Kidney (tissue), 22 donors: ENCODE measurements at places on chromosomes 4 and X.

- DNase-seq: no peak
Measured at GRCh38 chrX:110966839-110967238, 129.2 kb upstream of the PAK3 start.

GRCh38 chr4:172786039-172786792 lies 382.4 kb upstream of the GALNT7 start:
- DNase-seq: no peak

GRCh38 chr4:53626491-53626890 lies 35.2 kb upstream of the LNX1 start:
- DNase-seq: no peak

DNA sequence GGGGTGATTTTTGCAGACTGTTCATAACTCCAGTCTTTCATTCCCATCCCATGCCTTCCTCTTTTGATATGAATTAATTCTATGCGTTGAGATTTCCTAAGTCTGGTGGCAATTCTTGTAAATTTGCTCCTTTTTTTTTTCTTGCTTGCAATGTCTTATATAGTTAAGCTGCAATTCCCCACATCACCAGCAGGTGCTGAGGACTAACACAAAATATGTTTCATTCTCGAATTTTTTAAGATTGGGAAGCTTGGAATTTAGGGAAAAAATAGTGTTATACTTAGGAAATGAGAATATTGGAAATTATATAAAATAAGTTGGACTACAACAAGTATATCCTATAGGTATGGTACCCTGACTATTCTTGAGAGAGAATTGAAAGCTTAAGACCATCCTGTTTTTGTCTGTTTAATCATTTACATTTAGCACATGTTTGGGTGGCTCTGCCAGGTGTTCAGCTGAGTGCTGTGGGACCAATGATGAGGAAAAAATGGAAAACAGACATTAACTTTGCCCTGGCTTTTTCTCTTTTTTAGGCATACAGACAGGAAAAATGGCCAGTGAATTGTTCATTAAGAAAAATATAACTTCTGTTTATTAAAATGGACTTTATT lies 30.2 kb downstream of the AFF2 start:
- no peak for DNase-seq

GRCh38 chr4:112370466-112370865 lies 73.3 kb downstream of the ALPK1 start:
- no peak for DNase-seq

DNA sequence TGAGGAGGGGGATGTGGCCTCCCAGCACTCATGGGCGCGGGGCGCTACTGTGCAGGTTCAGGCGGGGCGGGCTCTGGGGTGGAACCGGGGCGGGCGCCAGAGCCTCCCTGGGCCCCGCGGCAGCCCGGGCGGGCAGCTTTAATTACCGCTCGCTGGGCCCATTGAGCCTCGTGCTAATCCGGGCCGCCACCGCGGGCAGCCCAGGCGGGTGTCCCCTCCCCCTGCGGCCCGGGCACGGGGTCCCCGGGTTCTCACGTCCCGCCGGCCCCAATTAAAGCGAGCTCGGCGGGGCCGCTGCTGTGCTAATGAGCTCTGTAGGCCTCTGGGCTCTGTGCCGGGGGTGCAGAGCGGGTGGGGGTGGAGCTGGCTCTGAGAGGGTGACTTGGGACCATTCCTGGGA lies 22.8 kb upstream of the FGFR3 start:
- DNase-seq: peak; percentile 79

- DNase-seq: no peak
Measured at GRCh38 chrX:3425031-3425430, 78.6 kb upstream of the MXRA5 start.

DNA sequence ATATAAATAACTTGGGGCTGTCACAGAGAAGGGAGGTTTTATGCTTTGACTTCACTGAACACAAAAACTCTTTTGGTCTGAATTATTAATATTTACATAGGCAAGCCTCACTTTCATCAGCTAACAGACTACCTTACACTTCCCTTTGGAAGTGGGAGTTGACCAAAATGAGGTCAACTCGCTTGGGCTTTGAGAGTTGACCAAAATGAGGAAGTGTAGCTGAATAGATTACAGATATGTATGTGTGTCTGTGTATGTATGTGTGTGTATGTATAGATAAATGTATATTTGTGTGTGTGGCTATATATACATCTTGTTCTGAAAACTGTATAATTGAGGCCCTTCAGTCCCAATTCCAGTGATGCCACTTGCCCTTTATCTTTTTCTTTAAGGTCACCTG lies 113.3 kb upstream of the IL13RA1 start:
- DNase-seq: no peak
